ENCODE measurements at places on chromosomes 3 and 15.

- no peak for DNase-seq
These were observed 165.7 kb upstream of the TSC22D2 start for GRCh38 chr3:150242220-150242936.

DNA sequence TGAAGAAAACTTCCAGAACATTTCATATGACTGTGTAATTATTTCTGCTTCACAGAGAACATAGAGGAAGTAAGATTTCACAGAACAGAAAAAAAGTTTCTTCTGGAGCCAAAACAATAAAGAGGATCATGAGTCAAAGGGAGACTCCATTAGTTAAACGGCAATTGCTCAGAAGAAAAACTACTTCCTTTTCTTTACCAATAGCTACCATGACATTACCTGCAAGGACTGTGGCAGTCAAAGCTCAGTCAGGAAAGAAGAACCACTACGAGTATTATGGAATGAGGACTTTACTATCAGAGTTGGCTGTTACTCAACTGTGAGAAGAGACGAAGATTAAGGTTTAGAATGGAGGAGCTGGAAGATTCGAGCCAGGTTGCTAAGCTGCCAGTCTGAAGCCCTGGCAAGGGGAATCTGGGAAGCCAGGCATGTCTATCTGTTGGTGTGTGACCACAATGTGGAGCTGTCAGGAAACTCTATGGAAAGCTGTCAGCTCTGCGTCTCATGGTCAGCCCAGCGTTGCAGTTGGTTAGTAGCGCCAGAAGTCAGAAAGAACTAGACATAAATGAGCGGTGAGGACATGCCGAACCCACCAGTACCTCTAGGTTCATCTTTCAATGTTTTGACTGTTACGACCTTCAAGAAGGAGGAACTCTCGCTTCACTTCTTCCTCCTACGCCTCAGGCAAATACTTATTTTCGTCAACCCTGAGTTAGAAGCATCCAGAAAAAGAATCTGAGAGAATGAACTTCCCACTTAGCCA, 604.3 kb downstream of the FGF12 start:
- DNase-seq: peak; percentile 41

DNA sequence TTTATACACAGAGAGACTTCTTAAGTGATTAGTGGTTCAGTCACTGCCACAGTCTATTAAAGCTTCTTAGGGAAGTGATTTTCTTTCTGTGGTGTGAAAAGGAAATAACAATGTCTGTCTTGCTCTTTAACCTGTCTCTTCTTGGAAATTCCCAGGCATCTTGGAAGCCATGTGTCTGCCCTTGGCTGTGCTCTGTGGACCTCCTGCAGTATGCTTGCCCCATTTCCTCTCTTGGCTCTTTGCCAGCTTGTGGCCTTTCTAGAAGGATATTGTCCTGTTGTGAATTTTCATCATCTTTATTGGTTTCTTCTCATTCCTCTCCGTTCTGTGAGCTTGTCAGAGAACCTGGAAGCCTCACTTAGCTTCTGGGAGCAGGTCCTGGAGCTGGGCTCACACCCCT, 338.4 kb upstream of the C2CD4B start:
- DNase-seq: peak; percentile 82

GRCh38 chr3:186315581-186316354, 46.3 kb downstream of the DGKG start:
- peak; percentile 27 for DNase-seq

GRCh38 chr3:20225769-20226168, 39.8 kb upstream of the SGO1 start:
- DNase-seq: no peak

DNA sequence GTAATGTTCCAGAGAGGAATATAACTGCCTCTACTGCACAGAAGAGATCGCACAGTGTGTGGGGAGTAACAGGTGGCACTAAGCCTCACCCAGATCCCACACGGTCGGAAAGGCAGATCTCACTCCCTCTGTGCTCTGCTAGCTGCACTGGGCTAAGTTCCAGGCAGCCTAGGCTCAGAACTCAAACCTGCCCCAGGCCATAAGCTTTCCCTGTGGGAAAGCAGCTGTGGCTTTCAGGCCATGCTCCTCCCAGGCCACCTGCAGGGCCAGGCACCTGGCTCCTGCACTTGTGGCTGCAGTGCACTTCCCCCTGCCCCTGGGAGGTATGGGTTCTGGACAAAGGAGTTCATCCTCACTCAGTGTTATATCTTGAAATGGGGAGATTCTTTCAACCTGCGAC, 27.5 kb downstream of the PCCB start:
- DNase-seq: no peak

GRCh38 chr3:158057666-158058065, 48.6 kb downstream of the SHOX2 start:
- peak; percentile 8 for DNase-seq

DNA sequence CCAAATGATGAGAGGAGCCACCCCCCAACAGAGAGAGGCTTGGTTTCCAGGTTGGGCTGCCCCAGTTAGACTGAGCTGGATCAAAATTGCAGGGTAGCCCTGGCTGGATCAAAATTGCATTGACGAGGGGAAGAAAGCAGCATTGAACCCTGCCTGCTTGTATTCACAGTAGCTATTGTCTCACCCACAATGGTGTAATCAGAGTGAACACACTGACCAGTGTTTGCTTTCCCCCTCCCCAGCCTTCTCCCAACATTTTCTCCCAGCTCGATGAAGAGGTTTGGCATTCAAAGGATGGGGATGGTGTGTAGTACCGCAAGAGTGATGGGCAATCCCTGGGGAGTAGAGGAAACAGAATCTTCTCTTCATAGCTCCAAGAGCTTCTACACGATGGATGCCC, 223.8 kb downstream of the ADAMTS9 start:
- DNase-seq: no peak

DNA sequence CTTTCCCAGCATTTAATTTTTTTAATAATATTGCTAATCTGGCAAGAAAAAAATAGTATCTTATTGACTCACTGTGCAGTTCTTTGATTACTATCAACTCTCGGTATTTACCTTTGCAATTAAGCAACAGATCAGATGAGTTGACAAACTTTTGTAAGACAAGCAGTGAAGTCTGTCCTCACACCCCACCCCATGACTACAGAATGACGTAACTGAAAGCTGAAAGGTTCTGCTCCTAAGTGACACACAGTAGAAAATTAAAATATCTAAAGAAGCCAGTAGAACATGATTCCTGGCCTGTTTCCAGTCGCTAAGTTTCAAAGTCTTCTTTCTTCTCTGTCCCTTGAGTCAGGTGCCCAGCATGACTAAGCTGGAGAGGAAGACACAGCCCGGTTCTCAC, 135.5 kb downstream of the STT3B start:
- DNase-seq: no peak

- no peak for DNase-seq
These were observed 30.4 kb downstream of the RAB6B start for GRCh38 chr3:133865136-133865855.

Measured in Daoy (cell line).